ENCODE measurements at places on chromosomes 11 and 22. TPM values are rescaled to one million over a fixed set of nuclear protein-coding genes. Genes with fewer than 3 reads are reported as not detected.

The SCO2 gene
- not detected for total RNA-seq

The ATG16L2 gene
- total RNA-seq = 22.9 TPM

The UBQLN3 gene
- total RNA-seq = 0.71 TPM

The POU2AF1 gene
- total RNA-seq = not detected

The VWCE gene
- total RNA-seq = 0.49 TPM

The ALDH3B2 gene
- total RNA-seq = not detected

The LMO1 gene
- total RNA-seq = 1.8 TPM

The APOL5 gene
- total RNA-seq = not detected

The LRRC10B gene
- 0.95 TPM for total RNA-seq

The OR10D3 gene
- not detected for total RNA-seq

The MS4A15 gene
- total RNA-seq = not detected

The PGA4 gene
- 4.3 TPM for total RNA-seq

The MB gene
- total RNA-seq = 12.8 TPM

The ARHGAP20 gene
- 4.7 TPM for total RNA-seq

The NLRP6 gene
- 2.5 TPM for total RNA-seq

- no peak for DNase-seq
Measured at GRCh38 chr11:85787809-85788760, 22.9 kb downstream of the SYTL2 start.

DNA sequence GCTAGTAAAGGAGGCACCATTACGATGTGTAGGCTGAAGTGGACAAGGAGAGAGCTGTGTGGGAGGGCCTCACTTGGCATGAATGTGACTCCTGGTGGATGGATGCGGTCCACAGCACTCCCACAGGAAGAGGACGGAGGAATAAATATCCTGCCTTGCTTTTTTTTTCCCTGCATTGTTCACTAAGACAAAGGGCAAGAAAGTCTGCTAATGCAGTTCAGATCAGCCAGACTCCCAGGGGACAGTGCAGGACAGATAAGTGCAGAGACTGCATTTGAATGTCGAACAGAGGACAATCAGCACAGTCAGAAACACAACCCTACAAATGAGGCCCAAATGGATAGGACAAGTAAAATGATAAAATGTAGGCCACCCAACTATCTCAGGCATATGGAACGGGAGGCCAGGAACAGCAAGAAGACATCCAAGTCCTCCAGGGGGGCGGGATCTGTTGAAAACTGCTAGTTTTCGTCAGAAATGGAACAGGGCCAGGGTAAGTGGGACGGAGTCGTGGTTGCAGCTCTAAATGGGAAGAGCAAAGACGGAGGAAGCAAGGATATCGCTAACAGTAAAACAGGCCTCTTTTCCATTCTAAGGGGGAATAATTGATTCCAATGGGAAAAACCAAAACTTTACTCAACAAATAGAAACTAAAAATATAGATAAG, 25.2 kb upstream of the OR8B8 start:
- DNase-seq = no peak

DNA sequence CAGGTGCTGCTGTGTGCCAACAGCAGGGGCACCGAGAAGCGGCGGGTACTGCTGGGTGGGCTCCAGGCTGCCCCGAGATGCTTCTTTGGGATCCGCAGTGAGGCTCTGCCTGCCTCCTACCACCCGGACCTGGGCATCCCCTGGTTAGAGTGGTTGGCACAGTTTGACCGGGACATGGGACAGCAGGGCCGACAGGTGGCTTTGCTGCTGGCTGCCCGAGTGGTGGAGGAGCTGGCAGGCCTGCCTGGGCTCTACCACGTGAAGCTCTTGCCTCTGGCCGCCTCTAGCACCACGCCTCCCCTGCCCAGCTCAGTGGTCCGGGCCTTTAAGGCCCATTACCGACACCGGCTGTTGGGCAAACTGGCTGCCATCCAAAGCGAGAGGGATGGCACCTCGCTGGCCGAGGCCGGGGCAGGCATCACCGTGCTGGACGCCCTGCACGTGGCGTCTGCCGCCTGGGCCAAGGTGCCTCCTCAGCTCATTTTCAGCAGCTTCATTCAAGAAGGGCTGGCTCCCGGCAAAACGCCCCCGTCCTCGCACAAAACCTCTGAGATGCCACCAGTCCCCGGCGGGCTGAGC, 1.9 kb downstream of the TIGD3 start:
- no peak for DNase-seq

DNA sequence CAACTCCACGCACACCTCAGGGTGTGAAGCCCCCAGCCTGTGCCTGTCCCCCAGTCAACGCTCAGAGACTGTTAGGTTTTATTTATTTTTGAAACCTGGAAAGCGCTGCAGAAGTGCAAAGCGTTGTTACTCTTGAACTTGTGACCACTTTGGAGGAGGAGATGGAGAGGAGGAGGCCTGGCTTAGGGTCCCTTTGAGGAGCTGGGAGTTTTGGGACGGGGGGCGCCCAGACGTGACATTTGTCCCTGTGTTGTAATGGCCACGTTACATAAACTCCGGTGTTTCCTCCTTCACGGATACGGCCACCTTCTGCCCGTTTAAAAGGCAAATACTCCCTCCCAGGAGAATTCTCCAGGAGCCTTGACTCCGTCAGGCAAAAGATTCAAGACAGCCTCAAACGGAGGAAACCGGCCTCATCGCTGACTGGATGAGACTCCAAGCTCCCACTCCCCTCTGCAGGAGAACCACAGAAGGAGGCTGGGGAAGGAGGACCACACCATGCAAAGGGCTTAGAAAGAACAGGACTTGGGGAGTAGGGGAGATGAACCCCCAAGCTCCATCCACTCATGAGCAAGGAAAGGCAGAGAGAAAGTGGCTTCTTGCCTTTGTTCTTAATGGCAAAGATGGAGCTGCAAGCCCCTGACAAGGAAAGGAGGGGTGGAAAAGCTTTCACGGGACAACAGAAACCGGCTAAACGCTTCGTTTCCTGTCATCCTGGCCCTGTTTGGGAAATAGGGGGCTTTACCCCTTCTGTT, 630 bp downstream of the PIK3IP1 start:
- peak; percentile 69 for DNase-seq

DNA sequence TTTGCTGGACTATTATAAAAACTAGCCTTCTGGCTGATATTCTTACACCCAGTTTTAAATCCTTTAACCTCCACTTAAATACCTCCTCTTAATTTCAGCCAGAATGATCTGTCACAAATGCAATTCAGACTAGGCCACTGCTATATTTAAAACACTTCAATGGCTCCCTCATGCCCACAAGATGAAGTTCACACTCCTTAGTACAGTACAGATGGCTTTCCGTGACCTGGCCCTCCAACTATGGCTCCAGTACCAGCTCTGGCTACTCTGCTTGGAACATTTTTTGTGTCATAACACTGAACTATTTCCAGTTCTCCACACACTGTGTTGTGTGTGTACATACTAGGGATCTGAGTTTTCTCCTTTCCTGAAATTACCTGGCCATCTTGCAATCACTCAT, 353.4 kb downstream of the SOX6 start:
- no peak for DNase-seq

GRCh38 chr11:76601724-76602123, 68.8 kb downstream of the LRRC32 start:
- DNase-seq = no peak

DNA sequence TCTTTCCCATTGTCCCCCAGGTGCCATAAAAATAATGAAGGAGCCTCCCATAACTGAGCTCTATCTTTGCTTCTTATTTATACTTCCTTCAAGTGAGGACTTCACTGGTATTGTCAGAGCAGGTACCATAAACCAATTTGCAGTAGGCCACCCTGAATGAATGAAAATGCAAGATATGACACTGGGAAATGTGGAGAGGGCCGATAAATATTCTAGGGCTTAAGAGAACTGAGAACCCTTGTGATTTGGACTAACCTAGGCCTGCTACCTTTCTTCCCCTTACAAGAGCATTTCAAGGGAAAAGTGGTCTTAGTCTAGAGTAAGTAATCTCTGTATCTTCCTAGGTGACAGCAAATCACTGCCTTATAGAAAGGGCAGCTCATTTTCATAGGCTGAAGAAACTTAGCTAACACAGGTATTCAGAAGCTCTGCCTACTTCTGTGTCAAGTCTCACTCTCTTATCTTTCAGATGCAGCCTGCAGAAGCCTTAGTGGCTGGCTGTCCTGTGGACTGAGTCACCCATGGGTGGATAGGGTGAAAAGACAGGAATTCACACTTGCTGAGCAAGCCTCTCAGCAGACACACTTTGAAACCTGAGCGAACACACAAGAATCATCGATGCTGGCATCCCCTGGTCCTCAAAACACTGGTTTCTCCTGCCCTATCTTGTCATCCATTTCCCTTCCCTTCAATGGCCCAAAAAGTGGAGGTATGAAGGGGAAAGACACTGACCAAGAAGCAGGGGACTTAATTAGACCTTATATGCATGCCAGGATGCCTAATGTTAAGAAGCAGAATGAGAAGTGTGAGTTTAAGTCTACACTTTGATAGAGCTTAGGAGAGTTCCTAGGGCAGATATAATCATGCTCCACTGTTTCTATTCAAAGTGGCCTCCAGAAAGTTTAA, 15.2 kb downstream of the NRIP3 start:
- DNase-seq = no peak

GRCh38 chr22:17407643-17408042, 38.4 kb downstream of the CECR2 start:
- no peak for DNase-seq

DNA sequence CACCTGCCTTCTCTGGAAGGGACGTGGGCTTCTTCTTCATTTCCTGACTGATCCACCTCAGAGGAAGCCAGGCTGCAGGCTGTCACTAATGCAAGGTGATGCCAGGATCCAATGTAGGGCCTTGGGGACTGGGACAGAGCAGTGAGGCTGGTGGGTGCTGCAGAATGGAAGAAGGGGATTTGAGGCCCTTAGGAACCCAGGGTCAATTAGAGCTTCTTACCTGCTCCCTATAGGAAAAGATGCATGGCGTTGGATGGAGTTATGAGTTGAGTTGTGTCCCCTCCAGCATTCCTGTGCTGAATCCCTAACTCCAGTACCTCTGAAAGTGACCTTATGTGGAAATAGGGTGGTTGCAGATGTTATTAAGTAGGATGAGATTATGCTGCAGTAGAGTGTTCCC, 190.4 kb downstream of the MIAT start:
- no peak for DNase-seq

DNA sequence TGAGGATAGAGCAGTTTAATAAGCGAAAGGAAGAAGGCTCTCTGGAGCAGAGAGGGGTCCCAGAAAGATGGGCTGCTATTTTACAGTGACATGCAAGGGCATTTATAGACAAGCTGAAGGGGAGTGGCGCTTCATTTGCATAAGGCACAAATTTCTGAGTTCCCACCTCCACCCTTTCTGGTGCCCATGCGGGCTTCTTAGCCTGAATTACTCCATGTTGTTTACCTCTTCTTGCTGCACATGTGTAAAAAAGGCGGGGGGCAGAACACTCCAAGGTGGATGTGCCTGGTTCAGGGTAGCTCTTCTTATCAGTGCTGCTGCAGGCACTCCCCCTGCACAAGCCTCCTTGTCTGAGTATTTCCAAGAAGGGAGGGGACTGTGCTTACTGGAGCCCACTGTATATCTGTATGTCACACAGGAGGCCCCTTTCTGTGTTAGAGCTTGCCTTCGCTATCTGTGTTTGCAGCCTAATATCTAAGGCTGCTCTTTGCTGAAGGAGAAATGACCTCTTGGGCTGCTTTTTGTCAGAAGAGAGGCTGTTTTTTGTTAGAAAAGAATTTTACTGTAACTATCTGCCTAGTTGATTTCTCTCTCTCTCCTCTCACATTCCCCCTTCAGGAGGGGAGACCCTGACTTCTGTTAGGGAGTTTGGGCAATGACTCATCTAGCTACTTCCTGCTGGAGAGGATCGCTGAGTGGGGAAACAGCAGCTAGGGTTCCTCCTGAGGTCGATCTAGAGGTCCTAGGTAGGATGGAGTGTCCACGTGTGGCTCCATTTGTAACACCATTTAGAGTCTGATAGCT, 1057.0 kb upstream of the CNTN5 start:
- no peak for DNase-seq

- no peak for DNase-seq
Measured at GRCh38 chr11:107824668-107825369, 33.8 kb downstream of the SLC35F2 start.

- no peak for DNase-seq
Measured at GRCh38 chr11:44868021-44868420, 82.7 kb downstream of the TP53I11 start.

- no peak for DNase-seq
Measured at GRCh38 chr11:27721264-27722116, 21.2 kb upstream of the BDNF start.

DNA sequence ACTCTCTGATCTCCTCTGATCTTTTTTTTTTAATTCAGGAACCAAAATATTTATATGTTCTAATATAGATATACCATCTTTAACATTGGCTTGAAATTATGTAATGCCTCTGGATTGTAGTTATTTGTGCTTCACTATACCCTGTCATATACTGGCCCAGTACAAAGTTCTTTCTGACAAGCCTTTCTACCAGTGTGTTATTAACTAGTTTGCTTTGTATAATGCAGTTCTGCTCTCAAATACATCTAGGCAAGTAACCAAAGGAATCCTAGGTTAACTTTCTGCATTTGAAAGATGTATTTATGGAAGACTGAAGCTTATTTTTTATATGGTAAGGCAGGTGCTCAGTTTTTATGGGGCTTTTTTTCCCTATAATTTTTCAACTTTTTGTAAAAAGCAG, 36.1 kb downstream of the ARHGEF12 start:
- DNase-seq = no peak

- no peak for DNase-seq
Measured at GRCh38 chr11:77332259-77332658, 30.8 kb upstream of the GDPD4 start.

DNA sequence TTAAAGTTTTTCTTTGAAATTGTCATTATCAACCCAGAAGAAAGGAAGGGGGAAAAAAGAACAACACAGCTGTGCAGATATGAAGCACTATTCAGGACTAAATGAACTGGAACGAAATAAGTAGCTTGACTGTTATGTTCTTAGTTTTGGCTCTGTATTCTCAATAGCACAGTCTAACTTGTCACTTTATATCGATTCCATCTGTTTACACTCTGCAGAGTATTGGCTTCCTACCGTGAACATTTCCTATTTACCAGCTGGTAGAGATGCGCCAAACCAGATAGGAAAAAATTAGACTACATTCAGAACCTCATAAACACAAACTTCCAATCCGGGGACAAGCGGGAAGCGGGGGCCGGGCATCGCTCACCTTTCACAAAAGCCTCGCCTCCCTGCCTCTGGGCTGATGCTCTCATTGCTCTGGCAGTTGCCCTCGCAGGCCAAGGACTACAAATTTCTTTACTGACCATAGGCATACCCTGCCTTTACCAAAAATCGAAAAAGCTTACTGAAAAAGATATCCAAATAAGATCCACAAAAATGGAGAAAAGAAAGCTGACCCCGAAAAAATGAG, 66.2 kb downstream of the EFCAB6 start:
- no peak for DNase-seq

DNA sequence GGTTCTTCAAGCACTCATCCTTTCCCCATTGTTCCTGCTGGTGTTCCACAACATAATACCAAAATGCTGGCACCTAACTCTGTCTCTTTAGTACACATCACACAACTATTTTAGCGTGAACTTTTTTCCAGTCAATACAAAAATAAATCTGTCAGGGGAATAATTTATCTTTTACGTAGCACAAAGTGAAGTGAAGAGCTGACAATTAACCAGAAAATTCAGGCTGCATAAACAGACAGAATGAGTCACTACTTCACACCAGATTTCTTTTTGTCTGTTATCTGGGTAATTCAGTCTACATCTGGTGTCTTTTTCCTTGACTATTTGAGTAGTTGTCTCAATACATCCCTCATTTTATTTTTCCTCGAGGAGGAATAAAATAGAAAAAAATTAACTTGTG, 7.9 kb upstream of the ETS1 start:
- DNase-seq = no peak
